Esophagus muscularis mucosa (tissue), 4 donors: ENCODE measurements at places on chromosomes 4 and X. TPM values are rescaled to one million over a fixed set of nuclear protein-coding genes. Genes with fewer than 3 reads are reported as not detected.

GRCh38 chr4:173696011-173696410 is 166.0 kb upstream of the HAND2 start:
- no peak for DNase-seq

DNA sequence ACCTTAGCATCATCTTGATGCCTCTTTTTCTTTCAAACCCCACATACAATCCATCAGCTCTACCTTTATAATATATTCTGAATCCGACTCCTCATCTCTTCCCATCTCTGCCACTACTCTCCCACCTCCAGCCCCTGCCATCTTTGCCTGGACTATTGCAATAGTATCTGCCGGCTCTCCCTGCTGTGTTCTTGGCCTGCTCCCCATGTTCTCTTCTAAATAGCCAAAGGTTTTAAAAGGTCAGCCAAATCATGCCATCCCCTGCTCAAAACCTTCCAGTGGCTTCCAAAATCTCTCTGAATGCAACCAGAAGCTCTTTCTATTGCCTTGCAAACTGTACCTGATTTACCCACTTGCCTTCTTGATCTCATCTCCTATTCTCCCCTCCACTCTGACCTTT is 266.0 kb downstream of the PTTG2 start:
- peak; percentile 26 for DNase-seq

GRCh38 chrX:9860826-9861225 is 74.6 kb downstream of the SHROOM2 start:
- DNase-seq, result no peak

DNA sequence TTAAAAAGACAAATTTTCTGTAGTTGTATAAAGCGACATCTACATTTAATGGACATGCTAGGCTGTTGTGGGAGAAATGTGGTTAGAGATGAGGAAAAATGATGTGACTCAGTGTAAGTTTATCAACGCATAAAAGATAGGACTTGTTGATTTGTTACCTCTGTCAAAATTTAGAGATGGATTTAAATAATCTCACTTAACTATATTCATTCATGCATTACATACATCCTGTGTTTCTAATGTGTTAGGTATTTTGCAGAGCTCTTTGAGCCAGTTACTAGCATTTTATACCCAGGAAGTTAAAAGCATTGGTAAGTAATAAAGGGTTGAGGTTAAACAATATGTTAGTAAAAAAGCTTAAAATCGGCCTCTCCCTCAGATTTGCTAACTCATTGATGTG is 34.3 kb downstream of the METAP1 start:
- DNase-seq, result no peak

DNA sequence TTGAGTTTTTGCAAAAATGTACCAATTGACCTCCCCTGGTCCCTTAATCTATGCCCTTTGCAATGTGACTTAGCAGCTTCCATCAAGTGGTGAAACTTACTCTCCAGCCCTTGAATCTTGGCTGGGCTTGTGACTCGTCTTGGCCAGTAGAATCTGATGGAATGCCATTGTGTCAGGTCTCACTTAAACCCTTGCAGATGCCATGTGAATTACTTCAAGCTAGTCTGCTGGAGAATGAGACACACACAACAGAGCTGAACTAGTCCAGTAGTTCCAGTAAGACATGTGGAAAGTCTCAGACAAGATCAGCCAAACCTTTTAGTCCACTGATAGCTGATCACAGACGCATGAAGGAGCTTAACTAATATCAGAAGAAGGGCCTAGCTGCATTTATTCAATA is 567.8 kb upstream of the CPEB2 start:
- DNase-seq, result no peak

- no peak for DNase-seq
Observed at GRCh38 chr4:126526335-126526734, 1106.4 kb upstream of the INTU start.

DNA sequence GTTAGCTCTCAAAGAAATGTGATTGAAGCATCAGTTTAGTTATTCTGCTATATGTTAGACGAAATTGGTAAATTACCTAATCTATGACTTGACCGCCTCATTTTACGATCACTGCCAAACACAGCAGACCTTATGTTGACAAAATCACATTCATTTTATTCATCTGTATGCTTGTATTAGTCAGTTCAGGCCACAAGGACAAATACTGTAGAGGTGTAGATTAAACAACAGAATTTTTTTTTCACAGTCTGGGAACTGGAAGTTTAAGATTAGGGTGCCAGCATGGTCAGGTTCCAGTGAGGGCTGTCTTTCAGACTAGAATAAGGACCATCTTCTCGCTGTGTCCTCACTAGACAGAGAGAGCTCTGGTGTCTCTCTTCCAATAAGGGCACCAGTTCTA is 177.1 kb downstream of the NWD2 start:
- no peak for DNase-seq

DNA sequence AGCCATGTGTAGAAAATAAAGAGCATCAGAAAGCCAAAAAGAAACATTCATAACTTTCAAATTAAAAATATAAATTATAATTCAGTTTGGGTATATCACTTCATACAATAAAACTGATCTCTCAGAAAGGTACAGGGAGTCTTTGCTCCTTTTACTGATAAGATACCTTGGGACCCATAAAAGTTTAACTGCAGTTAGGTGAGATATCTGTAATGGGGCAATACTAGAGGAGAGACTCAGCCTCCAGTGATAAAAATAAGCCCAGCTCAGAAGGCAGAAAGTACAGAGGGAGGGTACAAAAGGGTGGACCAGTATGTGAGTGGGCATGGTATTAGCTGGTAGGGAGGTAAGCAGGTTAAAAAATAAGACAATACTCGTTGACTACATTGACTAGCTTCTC is 180.9 kb upstream of the AGTR2 start:
- DNase-seq, result no peak

GRCh38 chr4:71583971-71584370 is 199.9 kb downstream of the GC start:
- DNase-seq, result no peak

- no peak for DNase-seq
Observed at GRCh38 chrX:150616863-150617198, 48.4 kb downstream of the MTM1 start.

- no peak for DNase-seq
Observed at GRCh38 chrX:149205937-149206336, 299.2 kb downstream of the IDS start.

Gene NLGN4X
- 3.1 TPM for total RNA-seq

Gene SATL1
- not detected for total RNA-seq
